Activated naive CD4-positive, alpha-beta T cell treated with Interleukin-2 at 50 U/mL for 16 hours (primary cell): ENCODE measurements at places on chromosomes 7 and 10.

- DNase-seq: no peak
These were observed 346.9 kb downstream of the RNLS start for GRCh38 chr10:88236121-88236743.

DNA sequence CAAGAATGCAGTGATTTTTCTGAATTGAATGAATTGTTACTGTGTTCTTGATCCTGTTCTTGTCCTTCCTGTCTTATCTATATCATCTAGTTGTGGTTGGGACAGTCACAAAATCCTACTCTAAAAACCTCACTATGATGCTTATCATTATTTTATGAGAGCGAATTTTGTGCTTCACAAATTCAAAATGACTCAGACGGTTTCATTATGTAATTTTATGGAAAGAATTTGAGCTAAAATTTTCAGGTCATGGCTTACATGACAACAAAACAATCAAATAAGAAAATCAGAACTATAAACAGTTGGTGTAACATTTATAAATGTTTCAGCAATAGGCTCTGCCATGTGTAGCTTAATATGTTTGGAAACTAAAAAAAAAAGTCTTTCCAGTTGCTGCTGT is 6.9 kb downstream of the PRKAR2B start:
- no peak for DNase-seq

- no peak for DNase-seq
These were observed 30.7 kb upstream of the INSIG1 start for GRCh38 chr7:155267023-155267422.

DNA sequence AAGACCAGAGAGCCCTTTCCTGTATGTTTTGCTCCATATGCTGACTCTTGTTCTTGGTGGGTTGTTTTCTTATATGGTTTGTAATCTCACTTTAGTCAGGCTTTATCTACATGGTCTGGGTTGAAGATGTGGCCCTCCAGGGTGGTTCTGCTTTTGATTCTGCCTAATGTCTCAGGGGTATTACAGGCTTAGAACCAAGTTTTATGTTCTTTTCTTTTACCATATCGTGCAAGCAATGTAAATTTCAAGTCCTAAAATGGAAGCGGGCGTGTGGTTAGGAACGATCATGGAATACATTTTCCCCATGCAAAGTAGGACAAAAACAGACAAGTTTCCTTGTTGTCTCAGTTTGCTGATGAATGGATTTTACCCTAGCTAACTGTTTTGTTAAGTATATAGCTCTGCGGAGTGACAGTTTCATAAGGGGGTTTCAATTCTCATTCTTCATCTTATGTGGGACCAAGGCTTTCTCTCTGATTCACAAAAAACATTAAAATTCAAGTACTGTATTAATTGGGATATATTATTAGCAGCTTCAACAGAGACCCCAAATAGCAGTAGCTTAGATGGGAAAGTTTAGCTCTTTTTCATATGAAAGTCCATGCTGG is 58.7 kb downstream of the MTURN start:
- no peak for DNase-seq

DNA sequence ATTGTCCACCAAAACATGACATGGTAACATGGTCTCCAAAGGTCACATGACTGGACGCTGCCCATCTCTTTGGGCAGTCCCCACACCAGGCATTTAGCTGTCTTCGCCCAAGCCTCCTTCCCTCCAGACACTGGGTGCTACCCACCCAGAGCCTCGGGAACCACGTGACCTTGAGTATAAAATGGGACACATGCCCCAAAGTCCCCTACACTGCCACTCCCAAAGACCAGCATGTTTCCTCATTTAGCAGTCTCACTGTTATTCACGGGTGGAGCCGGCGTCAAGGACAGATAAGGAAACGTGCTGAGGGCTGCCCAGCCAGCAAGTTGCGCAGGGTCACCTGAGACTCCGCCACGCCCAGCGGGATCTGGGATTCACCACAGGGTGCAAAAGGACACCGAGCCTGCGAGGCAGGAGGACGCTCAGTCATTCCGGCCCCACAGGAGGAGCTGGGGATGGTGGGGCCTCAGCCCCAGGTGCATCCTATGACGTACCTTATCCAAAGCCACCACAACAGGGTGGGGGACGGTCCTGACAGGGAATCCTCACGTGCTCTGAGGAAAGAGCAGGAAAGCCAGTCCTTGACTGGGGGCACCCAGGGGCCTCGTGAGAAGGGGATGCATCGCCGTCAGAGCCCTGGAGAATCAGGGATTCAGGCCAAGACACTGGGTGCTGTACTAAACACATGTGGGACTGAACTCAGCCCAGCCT is 226.9 kb downstream of the TNS3 start:
- no peak for DNase-seq
